ENCODE measurements at places on chromosomes 5 and 9.
A peak's percentile ranks its signal among the peaks of the same experiment; 100 is the strongest.

- peak; percentile 26 for DNase-seq
These were observed 238.1 kb downstream of the ROR2 start for GRCh38 chr9:91711755-91712601.

DNA sequence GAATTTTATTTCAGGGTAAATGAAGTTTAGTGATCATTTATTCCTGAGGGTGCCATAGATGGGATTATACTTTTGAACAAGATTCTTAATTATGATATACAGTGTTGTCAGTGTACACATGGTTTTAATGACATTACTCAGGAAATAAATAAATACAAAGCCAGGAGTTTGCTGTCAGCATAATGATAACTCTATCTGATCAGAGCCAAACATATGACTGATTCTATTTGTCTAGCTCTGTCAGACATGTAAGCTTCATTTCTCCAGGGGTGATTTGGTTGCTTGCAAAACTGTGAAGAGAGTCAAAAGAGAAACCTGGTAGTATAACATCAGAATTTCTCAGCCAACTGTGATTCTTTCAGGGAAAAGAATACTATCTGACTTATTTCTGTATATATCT is 1425.8 kb upstream of the C9orf72 start:
- no peak for DNase-seq

- DNase-seq, result no peak
These were observed 60.3 kb downstream of the STX17 start for GRCh38 chr9:99966716-99967115.

- DNase-seq, result no peak
These were observed 198.7 kb upstream of the MPDZ start for GRCh38 chr9:13478160-13478559.

DNA sequence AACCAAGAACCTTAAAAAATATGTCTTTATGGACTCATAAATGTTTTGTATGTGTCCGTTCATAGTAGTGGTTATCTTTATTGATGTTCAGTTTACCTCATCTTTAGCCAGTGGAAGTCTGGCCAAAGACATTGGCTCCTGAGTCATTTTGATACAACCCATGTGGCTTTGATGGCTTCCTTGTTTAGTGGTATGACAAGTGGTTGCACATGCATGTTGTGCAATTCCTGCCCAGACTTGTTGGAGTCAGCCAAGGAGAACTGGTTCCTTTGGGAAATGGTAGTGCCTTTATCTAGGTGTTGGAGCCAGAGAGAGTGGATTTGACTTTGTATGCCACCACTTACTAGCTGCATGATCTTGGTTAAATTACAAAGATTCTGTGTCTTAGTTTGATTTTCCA is 94.3 kb downstream of the RPS23 start:
- no peak for DNase-seq

GRCh38 chr9:104987743-104988142 is 59.8 kb upstream of the ABCA1 start:
- DNase-seq, result no peak

- DNase-seq, result no peak
These were observed 215.2 kb upstream of the SNX2 start for GRCh38 chr5:122559676-122560075.

DNA sequence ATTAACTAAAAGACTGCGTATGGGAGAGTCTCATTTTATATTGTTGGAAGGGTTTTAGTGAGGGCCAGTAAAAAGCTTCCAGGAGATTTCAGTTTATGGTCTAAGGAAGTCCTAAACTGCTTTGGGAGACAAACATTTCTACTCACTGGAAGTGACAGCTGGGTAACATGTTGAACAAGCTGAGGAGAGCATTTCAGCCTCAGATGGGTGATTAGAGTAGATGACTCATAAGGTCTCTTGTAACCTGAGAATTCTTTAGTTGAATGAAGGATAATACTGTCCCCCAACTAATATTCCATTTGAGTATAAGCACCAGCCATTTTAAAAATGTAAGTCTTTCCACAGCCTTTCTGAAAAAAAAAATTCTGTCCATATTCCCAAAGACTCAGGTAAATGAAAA is 218.0 kb upstream of the C9orf72 start:
- no peak for DNase-seq

DNA sequence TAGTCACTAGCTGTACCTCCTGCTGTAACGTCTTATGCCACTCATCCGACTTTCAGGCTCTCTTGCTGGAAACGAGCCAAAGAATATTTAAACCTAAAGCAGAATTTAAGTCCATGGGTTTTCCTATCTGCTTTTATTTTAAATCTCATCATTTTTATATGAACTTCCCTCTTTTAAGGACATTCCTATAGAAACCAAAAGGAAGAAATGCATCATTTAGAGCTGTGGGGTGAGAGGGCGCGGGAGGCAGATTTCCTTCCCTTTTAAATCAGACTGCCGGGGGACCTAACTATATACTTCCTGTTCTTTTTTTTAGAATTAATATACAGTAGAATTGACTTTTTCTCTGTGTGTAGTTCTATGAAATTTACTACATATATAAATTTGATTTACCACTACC is 468.8 kb downstream of the BNC2 start:
- DNase-seq, result no peak

DNA sequence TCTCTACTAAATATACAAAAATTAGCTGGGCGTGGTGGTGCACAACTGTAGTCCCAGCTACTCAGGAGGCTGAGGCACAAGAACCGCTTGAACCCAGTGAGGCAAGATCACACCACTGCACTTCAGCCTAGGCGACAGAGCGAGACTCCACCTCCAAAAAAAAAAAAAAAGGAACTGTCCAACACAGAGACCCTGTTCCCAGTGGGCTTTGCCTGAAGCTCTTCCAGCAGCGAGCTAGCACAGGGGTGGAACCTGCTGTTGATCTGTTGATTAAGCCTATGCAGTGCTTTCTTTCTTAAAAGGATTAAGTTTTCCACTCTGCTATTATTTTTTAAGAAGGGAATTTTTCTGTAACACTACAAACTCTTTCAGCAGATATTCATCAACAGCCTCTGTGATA is 171.0 kb upstream of the TUT7 start:
- DNase-seq, result no peak

GRCh38 chr9:130064621-130065020 is 10.9 kb downstream of the GPR107 start:
- DNase-seq, result no peak

DNA sequence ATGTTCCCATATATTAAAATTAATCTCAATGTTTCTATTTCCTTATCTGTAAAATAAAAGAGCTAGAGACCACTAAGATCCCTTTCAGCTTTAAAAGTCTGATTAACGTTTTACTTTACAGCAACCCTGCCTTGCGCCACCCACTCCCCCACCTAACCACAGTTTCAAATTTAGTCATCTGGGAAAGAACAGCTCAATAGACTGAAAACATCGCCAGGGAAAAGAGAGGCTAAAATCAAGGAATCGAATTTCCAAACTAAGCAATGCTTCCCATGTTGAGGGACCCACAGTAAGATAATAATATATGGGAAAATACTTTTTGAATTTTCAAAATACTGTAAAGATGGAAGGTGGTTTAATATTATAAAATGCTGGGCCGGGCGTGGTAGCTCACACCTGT is 6.6 kb downstream of the SAXO1 start:
- no peak for DNase-seq

- no peak for DNase-seq
These were observed 141.6 kb downstream of the ARHGAP26 start for GRCh38 chr5:142911775-142912174.

DNA sequence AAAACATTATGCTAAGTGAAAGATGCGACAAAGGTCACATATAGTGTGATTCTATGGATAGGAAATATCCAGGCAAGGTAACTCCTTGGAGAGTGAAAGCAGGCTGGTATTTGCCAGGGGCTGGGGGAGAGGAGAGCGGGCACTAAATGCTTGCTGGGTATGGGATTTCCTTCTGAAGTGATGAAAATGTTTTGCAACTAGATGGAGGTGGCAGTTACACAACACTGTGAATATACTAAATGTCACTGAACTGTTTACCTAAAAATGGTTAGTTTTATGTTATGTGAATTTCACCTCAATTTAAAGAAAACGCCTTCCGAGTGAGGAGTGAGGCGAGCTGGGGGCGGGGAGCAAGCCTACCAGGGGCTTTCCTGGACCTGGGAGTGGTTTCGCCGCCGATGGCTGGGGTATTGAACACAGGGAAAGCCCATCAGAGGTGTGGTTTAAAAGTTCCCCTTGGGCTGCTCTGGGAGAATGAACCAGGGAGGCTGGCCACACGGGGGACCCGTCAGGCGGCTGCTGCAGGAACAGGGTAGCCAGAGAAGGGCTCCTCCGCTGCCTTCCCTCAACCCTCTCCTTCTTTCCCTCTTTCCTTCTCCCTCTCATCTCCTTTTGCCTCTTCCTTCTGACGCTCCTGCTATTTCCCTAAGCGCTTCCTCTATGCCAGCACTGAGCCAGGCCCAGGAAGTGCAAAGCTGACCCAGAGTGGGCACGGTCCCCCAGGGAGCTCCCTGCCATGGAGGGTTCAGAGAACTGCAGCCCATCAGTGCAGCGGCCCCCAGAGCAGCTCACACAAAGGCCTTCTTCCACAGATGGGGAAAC is 4.9 kb downstream of the AKNA start:
- DNase-seq, result peak; percentile 71

DNA sequence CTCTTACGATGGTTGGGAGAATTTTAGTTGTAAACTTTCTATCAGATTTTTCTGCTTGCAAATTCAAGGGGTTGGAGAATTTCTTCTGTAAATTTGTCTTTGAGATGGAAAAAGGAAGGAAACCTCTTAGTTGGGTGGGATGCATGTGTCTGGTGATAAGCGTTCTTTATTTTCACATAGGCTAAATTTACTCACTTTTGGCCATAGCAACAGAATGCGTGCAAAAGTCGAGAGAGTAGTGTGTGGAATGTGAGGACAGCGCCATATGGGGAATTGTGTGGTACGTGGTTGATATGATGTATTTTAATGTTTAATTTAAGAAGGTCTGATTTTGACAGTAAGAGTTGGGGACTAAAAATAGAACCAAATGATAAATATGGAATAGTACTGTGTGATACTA is 282.2 kb downstream of the TAF11L14 start:
- no peak for DNase-seq

DNA sequence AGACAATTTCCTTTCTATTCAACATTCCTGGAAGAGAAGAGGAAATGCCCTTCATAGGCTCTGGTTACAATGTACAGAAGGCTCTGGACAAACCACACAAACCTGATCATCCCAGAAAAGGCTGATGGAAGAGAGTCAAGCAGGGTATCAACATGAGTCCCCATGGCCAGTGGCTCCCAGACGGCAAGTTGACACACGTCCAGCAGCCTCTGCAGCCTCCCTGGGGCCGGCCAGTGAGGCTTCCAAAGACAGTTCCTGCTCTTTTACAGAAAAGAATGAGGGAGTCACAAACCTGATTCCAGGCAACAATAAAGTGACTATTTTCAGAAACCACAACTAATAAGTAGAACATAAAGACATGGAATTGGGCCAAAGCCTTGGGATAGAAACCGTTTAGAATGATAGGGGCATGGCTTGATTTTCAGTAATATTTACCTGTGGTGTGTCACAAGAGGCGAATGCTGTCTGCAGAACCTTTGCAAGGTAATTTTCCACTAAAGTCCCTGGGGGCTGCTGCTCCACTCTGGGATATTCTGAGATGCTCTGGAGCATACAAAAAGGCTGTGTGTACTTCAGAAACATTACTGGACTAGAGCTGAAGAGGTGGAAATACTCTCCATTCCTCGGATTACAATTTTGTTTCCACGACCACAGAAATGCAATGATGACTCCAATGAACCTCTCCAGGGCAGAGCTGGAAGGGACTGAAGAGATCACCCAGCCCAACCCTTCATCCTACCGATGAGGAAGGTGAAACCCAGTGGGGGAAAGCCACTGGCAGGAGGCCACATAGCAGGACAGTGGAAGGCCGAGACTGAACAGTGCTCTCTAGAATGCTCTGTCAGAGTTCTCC is 10.4 kb downstream of the MED27 start:
- DNase-seq, result no peak

- no peak for DNase-seq
These were observed 54.2 kb upstream of the SSBP2 start for GRCh38 chr5:81805086-81805485.

- DNase-seq, result no peak
These were observed 286.3 kb upstream of the VLDLR start for GRCh38 chr9:2335260-2335659.

DNA sequence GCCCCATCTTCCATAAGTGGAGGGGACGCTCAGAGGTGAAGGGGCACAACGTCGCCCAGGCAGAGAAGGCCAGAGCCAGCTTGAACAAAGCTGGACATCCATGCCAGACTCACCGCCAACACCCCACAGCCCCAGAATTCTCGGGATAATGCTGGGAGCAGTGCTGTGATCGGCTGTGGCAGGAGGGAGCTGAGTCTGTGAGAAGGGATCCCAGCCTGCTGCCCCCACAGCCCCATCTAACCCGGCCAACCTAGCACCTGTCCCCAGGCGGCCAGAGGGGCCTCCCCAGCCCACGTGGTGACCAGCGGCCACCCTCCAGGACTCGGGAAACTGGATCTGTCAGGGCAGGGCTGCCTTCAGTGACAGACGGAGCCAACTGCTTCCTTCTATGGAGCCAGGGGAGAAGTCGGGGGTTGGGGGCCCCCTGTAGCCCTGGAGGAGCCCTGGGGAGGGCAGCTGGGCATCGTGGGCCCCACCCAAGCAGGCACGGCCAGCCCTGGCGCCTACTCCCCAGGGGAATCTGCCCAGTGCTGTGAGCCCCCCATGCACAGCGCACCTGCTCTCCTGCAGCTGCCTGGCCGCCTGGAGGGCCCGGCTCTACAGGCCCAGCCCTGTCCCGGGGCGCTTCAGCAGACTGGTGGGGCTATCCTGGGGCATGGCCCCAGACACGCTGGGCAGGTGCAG is 6.0 kb downstream of the BRD3 start:
- no peak for DNase-seq

DNA sequence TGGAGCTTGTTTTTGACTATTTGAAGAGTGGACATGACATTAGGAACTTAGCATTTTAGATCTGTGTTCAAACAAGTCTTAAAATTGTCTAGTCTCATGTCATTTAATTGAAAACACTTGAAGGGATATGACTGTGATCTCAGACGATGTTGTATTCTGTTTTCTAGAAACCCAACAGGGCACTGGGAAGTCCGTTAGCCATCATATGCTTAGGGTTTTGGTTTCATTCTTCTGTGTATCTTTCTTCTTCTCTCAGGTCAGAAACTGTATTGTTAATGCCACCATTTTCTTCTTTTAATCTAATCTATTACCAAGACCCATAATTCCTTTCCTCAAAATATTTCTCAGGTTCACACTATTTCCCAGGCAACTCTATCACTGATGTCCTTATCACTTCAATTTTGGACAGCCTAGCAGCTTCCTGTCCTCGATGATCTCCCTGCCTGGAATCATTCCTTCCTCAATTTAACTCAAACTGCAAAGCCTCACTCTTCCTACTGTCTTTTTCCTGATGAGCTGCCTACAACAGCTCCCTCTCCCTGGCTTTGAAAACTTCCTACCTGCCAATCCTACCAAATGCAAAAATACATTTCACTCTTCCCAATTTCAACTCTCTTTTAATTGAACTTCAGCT is 77.7 kb downstream of the MEF2C start:
- DNase-seq, result no peak

- DNase-seq, result no peak
These were observed 41.3 kb upstream of the HSPA9 start for GRCh38 chr5:138616508-138616907.

DNA sequence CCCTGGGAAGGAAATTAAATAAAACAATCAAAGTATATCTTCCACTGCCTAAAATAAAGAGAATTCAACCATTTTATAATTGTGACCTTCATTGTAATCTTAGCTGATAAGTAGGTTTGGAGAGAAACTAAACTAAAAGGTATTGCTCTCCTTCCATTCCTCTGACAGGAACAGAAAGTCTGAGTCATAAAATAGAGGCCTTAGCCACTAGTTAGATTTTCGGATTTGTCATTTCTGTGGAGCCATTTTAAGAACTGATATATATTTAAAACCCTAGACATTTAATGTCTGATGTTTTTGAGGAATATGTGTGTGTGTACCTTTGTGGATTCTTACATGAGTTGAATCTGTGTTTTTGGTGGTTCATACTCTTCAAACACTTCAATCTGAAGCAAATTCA is 11.8 kb upstream of the TMC1 start:
- no peak for DNase-seq
